ENCODE measurements at places on chromosomes 13 and 19. TPM values are rescaled to one million over a fixed set of nuclear protein-coding genes. Genes with fewer than 3 reads are reported as not detected.

DNA sequence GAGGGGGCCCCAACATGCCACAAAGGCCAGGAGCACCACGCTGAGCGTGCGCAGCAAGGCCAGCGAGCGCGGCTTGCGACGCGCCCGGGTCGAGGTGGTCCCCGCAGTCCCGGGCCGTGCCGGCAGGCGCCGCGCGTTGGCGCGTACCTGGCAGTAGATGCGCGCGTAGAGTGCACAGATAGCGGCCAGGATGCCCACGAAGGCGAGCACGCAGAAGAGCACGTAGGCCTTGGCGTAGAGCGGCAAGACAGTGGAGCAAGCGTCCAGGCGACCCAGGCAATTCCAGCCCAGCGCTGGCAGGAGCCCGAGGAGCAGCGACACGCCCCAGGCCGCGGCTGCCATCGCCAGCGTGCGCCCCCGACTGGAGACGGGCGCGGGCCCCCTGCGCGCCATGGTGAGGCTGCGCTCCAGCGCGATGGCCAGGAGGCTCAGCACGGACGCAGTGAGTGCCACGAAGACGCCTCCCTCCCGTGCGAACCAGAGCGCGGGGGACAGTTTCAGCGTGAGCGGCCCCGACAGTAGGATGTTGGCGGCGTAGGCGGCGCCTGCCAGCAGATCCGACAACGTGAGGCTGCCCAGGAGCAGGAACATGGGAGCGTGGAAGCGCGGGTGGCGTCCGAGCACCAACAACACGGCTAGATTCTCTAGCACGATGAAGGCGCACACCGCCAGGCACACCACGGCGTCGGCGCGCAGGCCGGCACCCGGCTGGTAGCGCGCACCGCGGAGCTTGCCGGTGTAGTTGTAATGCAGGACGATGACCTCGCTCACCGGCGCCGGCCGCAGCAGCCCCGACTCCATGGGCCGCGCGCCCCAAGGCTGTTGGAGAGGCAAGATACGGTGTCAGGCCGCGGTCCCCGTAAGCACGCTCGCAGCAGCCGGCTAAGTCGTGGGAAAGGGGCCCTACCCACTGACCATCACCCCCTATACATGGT, 2.8 kb downstream of the S1PR5 start:
- no peak for DNase-seq

DNA sequence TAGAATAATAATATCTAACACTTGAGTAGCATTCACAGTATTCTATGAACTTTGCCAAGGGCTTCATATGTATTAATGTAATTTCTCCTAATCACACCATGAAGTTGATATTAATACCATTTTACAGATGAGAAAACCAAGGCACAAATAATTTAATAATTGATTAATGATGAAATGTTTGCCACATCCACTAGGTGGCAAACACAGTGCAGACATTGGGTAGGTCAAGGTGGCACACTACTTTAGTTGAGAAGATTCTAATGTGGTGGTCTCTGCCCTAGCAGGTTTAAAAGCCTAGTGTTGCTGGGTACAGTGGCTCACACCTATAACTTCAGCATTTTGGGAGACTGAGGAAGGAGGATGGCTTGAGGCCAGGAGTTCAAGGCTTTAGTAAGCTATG, 412.4 kb downstream of the SUCLA2 start:
- DNase-seq, result no peak

DNA sequence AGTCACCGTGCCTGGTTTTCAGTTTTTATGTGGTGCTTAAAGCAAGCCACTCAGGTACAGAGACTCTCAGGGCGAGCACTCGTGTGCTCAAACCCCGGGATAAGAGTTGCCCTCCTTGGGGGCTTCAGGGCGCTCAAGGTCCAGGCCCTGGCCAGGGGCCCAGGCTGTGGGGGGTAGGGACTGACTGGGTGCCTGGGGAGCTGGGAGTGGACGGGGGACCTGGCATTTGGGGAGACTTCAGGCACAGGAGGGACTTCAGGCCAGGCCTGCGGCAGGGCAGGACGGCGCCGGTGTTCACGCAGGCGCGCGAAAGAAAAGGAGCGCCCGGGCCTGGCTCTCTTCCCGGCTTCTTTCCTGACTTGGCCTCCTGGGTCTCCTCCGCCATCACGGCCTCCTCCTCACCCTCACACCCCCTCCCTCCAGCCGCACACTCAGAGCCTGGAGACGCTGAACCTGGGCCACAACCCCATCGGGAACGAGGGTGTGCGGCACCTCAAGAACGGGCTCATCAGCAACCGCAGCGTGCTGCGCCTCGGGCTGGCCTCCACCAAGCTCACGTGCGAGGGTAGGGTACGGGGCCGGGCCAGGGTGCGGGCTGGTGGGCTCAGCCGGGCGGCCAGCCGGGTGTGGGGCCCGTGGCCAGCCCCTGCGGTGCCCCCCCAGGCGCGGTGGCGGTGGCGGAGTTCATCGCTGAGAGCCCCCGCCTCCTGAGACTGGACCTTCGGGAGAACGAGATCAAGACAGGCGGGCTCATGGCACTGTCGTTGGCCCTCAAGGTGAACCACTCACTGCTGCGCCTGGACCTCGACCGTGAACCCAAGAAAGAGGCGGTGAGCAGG, 16.1 kb downstream of the NKPD1 start:
- DNase-seq, result no peak

- DNase-seq, result no peak
These were observed 25.8 kb downstream of the CFAP97D2 start for GRCh38 chr13:114204894-114205293.

Gene ZNF599
- total RNA-seq, result 7.8 TPM

DNA sequence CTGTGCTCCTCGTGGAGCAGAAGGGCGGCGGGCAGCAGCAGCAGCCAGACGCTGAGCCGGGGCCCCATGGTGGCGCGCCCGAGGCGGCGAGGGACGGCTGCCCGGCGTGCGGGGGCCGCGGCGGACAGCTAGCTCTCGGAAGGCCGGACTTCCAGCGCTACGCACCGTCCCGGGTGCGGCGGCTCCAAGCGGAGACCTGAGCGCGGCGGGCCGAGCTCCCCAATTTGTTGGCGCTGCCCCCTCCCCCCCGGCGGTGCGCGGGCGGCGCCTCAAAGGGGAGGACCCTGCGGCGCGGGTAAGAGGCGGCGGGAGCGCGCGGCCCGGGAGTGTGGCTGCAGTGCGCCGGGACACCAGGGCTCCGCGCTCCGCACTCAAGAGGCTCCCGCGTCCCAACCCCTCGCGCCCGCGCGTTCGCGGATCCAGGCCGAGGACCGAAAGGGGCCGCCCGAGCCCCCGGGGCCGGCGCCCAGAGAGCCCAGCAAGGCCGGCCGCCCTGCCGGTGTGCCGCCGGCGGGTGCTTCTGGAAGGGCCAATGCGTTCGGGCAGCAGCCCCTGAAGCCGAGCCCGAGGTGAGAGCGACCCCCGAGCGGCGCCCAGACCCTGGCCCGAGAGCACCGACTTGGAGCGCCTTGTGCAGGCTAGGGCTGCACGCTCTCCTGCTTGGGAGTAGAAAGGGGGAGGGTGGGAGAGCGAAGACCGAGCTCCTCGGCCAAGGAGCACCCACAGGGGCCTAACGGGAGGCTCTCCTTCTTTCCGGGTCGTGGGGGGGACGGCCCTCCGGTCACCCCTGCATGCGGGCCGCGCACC, at the start of the genes COL4A1 and COL4A2:
COL4A1 (minus strand) TSS at position 198 of the 807 bp plus-strand sequence; CDS start at position 68, 130 bp downstream.
COL4A2 (plus strand) TSS at position 325 of the 807 bp plus-strand sequence. CDS start 620 bp downstream, outside the sequence.
- peak; percentile 94 for DNase-seq

Gene GRAMD1A
- total RNA-seq, result 92.7 TPM

Gene RETN
- total RNA-seq, result not detected

DNA sequence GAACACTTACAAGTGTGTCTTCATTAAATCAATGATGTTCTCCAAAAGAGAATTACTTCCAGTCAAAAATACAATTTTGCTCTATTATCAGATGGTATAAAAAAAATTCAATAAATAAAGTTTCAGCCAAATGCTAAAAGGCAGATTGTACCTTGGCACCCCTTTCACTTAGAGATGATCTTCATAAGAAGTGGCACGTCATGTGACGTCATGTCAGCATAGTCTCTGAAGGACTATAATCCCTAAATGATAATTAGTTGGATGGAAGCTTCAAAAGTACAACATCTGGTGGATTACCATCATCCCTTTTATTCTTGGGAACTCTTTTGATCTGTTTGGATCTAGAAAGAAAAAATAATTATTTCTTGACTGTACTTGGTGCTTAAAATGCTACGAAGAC, 335.5 kb upstream of the EDNRB start:
- DNase-seq, result no peak

DNA sequence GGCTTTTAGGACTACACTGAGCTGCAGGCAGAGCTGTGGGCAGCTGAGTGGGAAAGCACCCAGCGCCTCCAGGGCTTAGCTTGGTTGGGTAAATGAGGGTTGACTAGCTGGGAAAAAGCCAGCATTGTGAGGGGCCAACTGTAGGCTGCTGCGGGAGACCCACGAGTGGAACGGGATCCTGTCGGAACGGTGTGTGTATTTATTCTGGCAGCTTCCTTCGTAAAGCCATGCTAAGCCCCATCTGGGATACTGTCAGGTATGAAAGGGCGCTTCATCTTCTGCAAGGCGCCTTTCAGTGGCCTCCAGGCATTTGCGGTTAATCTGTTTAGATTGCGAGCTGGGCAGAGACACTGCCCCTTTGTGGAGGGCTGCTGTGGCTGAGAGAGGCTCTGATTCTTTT, 39.5 kb upstream of the CNMD start:
- no peak for DNase-seq

Gene ICAM4
- 0.93 TPM for total RNA-seq

Gene ALOX5AP
- total RNA-seq, result 31.6 TPM

GRCh38 chr13:110217085-110217484, 89.9 kb downstream of the COL4A1 start:
- no peak for DNase-seq

DNA sequence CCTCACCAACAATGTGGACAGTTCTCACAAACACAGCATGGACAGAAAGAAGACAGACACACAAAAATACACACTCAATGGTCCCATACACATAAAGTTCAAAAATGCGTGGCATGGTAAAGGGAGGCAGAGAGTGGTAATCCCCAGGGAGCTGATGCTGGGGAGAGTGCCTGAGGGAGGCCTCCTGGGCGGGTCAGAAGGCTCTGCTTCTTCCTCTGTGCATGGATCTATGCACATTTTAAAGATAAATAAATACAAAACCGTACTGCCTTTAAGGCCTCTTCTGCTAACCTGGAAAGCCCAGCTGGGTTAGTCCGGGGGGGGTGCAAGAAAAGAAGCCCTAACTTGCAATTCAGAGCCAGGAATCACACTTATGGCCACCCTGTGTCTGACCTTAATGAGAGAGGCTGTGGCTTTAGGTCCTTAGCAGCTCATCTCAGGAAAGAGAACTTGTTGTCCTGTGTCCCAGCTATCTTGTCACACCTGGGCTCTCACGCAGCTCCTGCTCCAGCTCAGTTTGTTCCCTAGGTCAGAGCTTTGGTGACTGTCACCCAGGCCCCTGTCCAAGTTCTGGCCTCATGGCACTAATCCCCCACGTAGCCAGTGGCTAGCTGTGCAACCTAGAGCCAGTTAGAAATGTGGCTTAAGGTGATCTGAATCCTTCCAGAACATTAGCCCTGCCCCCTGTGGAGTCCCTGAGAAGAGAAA, 28.5 kb downstream of the POP4 start:
- DNase-seq, result no peak

Gene ZNF607
- 5.0 TPM for total RNA-seq

DNA sequence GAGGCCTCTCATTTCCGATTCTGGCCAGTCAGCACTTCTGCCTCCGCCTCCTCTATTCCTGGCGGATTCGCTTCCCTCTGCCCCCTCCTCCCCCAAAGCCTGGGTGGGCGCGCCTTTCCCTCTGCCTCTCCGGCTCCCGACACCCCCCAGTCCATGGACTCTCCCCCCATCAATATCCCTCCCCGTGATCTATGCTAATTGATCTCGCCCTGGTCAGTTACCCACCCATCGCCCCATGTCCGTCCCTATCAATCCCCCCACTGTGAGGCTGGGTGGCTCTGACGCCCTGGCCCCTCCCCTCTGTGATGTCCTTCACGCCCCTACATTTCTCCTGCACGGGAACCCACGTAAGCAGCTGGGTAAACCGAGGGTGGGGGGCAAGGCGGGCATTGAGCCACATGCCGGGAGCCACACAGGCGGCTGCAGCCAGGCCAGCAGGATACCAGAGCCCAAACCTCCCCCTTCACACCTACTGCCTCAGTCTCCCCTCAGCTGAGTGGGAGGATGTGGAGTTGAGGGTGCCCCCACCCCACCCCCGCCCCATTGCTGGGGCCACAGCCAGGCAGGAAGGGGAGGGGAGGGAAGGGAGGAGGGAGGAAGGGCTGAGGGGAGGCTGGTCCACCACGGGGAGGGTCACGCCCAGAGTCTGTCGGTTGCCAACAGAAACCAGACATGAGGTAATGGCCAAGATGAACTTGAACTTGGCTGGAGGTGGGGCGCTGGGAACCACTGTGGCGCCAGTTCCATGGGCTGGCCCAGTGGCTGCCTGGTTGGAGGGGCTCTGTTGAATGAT, 21.0 kb downstream of the SMIM24 start:
- DNase-seq, result peak; percentile 96

Gene TLE2
- total RNA-seq, result 32.9 TPM

Gene REEP6
- 1.6 TPM for total RNA-seq

DNA sequence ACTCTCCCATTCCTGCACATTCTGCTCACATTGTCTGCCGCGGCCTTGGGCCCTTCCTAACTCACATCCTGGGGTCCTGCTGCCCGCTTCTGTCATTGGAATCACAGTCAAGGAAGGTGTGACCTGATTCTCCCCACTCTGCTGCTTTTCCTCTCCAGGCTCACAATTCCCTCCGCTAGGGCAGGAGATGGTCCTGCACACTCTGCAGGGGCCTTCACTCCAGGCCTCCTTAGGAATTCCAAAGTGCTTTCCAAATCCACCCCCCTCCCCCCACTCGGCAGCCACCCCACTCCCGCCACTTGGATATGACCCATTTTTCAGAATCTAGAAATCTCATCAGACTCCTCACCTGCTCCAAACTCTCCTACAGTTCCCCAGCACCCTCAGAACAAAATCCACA, 3.1 kb upstream of the SLC5A5 start:
- no peak for DNase-seq

Gene ZNF616
- 8.1 TPM for total RNA-seq
